ENCODE measurements at places on chromosomes 16 and 17.

DNA sequence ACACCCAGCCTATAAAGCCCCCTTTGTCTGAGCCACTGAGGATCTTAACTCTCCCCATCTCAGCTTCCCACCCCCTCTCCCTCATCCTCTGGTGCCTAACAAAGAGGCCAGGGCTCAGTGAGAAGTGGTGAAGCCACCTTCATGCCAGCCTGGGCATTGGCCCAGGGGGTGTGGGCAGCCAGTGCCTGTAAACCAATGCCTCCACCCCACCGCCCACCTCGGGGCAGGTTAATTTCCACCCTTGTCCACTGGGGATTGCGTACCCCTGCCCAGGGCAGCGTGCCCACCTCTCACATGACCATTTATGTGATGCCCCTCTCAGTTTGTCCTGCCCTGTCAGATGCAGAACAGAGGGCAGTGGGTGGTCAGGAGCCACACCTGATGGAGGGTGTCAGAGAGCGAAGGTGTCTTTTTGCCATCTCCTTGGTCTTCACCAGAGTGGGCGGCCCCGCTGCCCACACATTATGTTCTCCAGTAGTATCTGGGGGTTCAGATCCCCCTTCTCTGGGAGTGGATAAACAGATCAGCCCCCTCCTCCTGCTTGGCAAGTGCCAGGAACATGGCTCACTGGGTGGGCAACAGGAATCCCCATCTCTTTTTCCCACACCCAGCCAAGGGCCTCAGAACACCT is 10.1 kb upstream of the ARHGAP23 start:
- no peak for DNase-seq

- no peak for DNase-seq
These were observed 18.1 kb upstream of the ITPRIPL2 start for GRCh38 chr16:19095654-19096053.

GRCh38 chr16:27446721-27447120 is 44.7 kb downstream of the IL21R start:
- no peak for DNase-seq

DNA sequence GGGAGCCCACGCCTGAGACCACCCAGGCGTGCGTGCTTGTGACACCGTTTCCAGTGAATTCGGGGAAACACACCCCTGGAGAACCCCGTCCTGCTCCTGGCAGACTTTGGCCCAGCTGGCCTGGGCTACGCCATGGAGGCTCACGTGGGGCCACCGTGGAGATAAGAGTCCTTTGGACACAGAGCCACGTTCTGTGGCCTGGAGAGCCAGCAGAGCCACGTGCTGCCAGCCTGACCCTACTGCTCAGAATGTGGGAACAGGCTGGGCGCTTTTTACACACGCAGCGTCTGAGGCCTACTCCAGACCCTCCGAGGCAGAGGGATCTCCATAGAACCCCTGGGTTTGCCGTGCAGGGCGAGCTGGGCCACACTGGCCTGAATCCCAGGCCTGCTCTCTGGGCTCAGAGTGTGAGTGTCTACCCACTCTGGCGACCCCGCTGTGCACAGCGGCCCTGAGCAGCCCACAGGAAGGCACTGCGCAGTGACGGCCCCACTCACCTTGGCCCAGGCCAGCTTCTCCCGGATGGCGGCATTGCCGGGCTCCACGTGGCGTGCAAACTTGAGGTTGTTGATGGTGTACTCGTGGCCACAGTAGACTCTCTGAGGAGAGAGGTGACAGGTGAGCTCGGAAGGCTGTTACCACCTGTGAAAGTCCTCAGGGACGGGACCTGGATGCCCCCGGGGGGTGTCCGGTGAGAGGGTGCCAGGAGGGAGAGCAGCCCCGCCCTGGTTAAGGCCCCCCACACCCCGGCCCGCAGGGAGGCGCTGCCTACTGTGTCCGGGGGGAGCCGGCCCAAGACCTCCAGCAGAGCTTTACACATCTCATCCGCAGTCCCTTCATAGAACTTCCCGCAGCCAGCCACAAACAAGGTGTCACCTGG is 10.0 kb downstream of the HAGH start:
- no peak for DNase-seq

GRCh38 chr16:19184823-19185509 is 16.9 kb downstream of the SYT17 start:
- DNase-seq: no peak

DNA sequence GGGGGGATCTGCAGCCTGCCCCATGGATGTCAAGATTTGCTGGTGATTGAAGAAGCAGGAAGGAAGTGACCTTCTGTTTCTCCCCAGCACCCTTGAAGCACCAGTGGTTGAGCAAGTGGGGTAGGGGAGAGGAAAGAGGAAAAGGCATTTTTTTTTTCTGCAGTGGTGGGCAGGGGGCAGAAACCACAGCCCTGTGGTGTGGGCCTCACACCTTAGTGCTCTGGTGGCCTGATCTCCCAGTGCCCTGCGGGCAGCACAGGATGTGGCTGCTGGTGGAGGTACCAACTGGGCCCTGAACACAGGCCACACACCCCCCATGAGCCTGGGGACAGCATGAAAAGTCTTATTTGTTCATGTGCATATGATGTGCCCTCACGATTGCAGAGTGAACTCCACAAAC is 7.1 kb downstream of the ITGAD start:
- DNase-seq: no peak

GRCh38 chr17:5745111-5745813 is 161.0 kb upstream of the NLRP1 start:
- no peak for DNase-seq

GRCh38 chr17:49890077-49890821 is 42.4 kb upstream of the TAC4 start:
- no peak for DNase-seq

DNA sequence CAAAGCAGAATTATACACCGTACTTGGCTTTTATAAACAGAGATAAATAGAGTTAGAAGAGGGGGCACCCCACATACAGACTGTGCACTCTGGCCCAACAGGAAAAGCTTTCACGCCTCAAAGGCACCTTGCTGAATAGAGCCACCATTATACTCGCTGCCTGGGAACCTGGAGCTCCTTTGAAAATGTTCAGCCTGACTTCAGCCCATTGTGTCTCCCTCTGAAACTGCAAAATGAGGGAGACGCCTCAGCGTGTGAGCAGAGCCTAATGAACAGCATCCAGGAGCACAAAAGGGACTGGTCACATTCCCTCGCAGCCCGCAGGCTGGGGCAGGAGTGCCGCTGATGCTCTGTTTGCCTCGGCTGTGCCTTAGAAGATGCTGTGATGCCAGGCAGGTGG is 46.3 kb downstream of the ABCC12 start:
- DNase-seq: no peak

DNA sequence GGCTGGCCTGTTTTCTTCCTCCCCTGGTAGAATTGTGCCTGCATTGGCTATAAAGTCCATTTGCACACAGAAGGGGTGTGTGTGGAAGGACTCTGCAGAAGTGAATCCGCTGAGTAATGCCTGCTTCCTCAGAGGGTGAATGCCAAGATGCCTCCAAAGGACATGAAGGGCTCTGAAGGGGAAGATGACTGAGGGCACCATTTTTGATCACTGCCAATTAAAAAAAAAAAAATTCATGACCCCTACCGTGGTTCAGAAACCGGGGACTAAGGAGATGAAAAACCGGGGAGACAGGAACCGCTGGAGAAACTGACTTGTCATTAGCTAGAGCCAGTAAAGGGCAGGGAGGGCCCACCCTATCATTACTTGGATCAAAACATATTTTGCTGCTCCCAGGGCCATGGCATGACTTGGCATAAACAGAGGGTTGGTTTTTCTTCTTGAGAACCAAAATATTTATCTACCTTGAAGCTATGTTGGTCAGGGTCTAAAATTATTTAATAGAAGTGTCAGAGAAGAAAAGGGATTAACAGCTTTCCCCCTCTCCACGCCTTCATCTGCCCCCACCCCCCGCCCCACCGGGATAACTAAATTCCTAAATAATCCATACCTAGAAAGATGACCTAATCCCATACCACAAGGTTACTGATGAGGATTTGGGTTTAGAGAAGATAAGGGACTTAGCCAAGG is 3.6 kb upstream of the USP7 start:
- no peak for DNase-seq

- DNase-seq: no peak
These were observed 7.2 kb downstream of the KRT38 start for GRCh38 chr17:41433586-41433985.

DNA sequence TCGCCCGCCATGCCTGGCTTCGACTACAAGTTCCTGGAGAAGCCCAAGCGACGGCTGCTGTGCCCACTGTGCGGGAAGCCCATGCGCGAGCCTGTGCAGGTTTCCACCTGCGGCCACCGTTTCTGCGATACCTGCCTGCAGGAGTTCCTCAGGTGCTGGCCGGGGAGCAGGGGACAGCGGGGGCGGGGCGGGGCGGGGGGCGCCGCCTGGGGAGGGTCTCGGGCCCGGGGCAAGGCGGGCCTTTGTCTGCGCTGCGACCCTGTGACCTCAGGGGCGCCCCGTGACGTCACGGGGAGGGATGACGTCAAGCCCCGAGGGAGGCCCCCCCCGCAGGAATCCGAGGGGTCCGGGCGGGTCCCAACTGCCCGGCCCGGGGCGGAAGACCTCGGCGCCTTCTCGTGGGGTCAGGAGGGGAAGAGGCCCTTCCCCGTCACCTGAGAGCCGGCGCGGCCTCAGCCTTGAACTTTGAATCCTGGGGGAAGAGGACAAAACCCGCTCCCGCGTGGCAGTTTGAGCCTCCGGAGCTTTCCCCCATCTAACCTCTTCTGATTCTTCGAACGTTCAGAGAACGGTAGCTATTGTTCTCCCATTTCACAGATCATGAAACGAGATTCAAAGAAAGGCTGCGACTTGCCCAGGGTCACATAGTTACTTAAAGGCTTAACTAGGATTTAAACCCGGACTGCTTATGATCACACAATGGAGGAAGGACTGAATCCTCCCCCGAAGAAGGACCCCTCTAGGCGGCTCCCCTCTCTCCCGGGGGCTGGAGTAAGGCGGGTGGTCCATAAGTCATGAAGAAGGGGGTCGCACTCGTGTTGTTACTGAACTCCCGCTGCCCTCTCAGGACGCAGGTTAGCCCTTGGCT is 527 bp downstream of the TRAF4 start:
- no peak for DNase-seq

DNA sequence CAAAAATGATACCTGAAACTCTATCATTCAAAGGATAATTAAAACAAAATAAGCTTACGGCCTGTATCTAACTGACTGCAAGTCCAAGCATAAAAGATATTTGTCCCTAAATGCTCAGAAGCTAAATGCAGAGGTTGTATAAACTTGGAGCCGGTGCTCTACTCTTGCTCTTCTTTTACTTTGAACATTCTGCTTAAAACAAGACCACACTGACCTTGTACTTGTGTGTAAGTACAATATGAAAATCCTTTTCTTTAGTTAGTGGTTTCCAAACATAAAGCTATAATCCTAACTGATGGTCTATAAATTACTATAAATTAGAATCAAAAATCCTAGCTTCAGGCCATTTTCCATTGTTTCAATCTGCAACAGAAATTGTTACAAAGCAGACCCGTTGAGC is 74.6 kb downstream of the SPAG9 start:
- peak; percentile 42 for DNase-seq

GRCh38 chr17:35969558-35970380 is 11.5 kb downstream of the CCL16 start:
- peak; percentile 63 for DNase-seq

DNA sequence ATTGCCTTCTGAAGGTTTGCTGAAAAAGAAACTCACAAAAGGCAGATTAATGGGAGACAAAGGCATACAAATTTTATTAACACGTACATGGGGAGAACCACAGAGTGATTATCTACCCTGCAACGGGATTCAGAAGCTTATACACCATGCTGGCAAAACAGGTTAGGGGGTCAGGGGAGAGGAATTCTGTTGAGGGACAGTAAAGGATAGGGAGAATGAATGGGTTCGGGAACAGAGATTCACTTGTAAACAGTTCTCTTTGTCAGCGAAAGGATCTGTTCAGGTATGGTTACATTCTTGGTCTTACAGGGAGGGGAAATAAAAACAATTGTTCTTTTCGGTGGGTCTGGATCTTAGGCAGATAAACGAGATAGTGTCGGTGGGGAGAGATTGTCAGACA is 54.3 kb upstream of the B4GALNT2 start:
- DNase-seq: no peak

GRCh38 chr16:50167556-50167955 is 14.4 kb downstream of the TENT4B start:
- no peak for DNase-seq

DNA sequence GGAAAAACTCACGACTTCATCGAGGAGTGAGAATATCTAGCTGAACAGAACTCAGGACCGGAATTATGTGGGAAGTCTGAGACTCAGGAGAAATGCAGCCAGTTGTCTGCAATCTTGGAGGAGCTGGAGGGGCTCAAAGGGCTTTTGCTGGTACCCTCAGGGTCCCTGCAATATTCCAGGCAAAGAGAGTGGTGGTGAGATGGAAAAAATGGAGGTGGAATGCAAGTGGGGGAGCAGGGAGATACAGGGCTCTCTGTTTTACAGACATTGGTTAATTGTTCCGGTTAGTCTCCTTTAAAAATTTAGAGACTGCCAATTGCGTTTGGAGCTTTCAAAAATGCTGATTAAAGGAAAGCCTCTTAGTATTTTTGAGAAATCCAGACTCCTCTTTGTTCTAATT is 18.2 kb upstream of the HP start:
- no peak for DNase-seq

DNA sequence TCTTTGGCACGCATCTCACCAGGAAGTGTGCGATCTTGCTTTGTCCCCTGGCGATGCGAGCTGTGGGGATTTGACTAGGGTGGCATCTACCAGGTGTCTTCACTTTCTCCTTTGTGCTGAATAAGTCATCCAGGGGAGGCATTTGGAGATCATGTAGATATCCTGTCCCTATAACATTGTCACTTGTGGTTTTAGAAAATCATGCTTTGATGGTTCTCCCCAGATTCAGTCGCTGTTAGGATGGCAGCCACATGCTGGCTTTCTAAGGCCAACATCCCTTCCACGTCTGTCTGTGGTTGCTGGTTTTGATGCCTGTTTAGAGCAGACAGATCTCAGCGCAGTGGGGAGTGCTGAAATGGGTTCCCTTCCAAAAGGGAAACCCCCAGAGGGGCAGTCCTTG is 2.5 kb downstream of the ADAD2 start:
- DNase-seq: no peak

- peak; percentile 6 for DNase-seq
These were observed 3.8 kb downstream of the CMIP start for GRCh38 chr16:81448154-81449131.

DNA sequence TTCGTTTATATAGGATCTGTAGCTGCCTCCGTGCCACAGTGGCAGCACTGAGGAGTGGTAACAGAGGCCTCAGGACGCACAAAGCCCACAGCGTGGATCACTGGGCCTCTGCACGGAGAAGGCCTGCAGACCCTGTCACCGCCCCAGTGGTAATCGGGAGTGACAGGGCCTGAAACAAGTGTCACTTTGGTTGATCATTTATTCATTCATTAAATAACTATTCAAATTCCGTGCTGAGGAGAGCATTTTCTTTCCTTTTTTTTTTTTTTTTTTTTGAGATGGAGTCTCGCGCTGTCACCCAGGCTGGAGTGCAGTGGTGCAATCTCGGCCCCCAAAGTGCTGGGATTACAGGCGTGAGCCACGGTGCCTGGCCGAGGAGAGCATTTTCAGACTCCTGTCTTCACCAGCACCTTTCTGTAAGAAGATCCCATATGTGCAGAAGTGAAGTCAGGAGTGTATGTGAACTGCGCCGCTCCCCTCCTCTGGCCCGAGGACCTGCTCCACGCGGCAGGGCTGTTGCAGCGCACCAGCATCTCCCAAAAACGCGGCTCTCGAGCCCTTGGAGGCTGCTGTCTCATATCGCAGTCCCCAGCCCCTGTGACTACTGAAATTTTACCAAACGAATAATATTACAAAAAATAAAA is 44.9 kb upstream of the TRAP1 start:
- DNase-seq: no peak
